ENCODE measurements at places on chromosomes 2 and 18.

DNA sequence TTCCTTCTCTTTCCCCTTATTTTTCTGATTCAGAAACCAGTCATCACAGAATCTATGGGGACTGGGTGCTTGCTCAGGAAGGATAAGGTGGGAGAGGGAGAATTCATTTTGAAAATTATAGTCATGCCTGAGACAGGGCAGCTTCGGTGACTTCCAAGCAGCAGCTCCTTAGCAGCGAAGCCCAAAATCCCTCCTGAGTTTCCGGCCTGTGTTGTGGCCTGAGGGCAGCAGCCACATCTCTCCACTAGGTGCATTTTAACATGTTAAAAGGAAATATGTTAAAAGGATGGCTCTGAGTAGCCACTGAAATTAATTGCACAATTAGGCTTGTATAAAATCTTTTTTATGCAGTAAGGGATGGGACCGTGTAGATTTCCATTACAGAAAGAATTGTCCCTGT, 207.0 kb upstream of the RAB12 start:
- no peak for DNase-seq

GRCh38 chr2:174059884-174060244, 94.7 kb upstream of the SP3 start:
- DNase-seq: no peak

DNA sequence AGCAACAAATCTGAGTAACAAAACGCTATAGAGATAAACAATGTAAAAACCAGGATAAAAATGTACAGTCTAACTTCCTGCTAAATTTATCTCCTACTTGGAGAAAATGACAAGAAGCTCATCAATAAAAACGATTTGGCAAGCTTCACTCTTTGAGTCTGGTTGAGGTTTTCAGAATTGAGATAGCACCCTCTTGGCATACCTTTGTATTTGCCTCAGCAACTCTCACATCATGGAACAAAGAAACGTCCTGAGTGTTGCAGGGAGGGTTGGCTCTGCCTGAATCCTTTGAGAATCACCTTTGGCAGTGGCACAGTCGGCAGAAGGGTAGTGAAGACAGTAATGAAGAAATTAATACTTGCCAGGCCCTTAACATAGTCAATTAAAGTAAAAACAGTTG, 430.6 kb downstream of the GRB14 start:
- no peak for DNase-seq

DNA sequence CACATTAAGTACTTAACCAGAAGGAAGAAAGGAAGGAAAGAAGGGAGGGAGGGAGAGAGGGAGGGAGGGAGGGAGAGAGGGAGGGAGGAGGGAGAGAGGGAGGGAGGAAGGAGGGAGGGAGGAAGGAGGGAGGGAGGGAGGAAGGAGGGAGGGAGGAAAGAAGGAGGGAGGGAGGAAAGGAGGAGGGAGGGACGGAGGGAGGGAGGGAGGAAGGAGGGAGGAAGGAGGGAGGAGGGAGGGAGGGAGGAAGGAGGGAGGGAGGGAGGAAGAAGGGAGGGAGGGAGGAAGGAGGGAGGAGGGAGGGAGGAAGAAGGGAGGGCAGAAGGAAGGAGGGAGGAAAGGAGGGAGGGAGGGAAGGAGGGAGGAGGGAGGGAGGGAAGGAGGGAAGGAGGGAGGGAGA, 363.3 kb downstream of the MBD2 start:
- no peak for DNase-seq

DNA sequence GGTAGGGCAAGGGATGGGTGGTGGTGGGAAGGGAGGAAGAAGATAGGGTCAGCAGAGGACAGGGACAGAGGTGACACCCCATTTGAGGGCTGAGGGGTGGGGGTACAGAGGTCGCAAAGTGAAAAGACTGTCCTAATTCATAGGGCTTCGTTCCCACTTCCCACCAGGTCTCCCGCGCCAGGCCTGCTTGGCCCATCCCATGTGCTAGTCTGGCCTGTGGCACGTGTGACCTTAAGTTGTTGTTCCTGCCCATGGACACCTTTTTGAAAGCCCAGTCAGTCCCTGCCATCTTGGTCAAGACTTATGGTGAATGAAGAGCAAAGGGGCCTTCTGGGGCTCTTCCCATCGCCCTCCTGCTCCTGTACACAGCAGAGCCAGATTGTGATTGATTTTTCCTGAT, 46.2 kb downstream of the TGOLN2 start:
- DNase-seq: no peak

DNA sequence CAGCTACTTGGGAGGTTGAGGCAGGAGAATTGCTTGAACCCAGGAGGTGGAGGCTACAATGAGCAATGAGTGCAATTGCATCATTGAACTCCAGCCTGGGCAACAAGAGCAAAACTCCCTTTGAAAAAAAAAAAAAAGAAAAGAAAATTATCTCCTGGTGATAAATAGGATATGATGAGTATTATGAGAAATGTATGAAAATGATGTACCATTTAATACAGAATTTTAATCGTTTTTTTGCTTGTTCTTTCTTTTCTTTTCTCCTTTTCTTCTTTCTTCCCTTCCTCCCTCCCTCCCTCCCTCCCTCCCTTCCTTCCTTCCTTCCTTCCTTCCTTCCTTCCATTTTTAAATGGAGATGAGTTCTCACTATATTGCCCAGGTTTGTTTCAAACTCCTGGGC, 40.4 kb downstream of the TTC27 start:
- DNase-seq: no peak

DNA sequence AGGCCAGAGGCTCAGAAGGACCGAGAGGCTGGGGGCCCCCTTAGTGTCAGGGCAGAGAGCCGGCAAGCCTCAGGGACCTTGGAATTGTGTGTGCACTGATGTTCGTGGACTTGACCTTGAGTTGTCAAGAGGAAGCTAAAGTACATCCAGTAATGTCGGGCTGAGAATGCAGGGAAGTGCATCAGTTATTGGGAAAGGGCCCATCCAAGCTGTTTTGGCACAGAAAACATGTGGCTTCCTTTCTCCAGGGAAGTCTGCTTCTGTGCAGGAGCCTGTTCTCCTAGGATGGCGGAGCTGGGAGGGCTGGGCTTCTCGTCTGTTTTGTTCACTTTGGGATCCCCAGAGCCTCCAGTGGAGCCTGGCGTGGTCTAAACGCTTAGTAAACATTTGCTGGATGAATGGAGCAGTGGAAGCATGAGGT, 23.7 kb downstream of the ATOH8 start:
- peak; percentile 53 for DNase-seq

GRCh38 chr18:8703781-8704301, 1.5 kb upstream of the MTCL1 start:
- no peak for DNase-seq

DNA sequence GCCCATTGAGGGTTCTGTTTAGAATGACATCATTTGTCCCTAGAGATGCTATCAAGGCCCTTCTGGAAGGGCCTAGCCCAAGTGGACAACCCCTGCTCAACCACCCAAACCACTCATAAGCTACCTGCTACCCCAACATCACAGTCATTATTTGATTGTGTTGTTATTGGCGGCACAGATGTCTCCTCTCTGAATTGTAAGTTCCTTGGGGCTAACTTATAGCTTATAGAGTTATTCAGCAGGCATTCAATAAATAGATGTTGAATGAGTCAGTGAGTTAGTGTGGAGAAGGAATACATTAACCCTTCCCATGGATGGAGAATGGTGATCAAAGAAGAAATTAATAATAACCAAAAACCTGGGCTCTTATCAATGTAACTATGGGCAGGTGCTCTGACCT, 80.0 kb downstream of the ACAA2 start:
- no peak for DNase-seq

- peak; percentile 72 for DNase-seq
These were observed at the start of gene VPS54 for GRCh38 chr2:64019083-64019974. Gene VPS54, minus strand, starts transcription at chr2:64019428. Its CDS starts 35,429 bp downstream, at chr2:63983999.

DNA sequence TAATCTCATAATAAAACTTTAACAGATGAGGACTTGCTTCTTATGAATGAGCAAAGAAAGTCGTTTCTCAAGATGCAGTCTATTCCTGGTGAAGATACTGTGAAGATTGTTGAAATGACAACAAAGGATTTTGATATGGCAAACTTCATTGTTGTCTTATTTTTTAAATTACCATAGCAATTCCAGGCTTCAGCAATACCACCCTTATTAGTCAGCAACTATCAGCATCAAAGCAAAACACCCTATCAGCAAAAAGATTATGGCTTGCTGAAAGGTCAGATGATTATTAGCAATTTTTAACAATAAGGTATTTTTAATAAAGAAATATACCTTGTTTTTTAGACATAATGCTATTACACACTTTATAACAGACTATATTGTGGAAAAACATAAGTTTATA, 88.3 kb downstream of the COL5A2 start:
- no peak for DNase-seq

DNA sequence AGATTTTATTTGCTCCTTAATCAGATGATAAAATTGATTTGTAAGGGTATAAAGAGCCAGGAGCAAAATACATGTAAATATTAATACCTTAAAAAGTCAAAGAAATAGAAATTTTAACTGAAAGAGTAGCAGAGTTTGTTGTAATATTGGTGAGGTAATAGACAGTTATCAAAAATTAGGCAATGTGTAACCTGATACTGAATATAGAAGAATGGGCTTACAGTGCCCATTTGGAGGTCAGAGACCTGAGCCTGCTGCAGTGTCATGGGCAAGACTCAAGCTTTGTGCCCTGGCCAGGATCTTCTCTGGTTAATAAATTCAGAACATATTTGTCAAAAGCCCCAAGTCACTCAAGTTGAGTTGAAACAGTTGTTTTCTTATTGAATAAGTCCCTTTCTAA, 29.7 kb upstream of the TMEM247 start:
- DNase-seq: no peak

DNA sequence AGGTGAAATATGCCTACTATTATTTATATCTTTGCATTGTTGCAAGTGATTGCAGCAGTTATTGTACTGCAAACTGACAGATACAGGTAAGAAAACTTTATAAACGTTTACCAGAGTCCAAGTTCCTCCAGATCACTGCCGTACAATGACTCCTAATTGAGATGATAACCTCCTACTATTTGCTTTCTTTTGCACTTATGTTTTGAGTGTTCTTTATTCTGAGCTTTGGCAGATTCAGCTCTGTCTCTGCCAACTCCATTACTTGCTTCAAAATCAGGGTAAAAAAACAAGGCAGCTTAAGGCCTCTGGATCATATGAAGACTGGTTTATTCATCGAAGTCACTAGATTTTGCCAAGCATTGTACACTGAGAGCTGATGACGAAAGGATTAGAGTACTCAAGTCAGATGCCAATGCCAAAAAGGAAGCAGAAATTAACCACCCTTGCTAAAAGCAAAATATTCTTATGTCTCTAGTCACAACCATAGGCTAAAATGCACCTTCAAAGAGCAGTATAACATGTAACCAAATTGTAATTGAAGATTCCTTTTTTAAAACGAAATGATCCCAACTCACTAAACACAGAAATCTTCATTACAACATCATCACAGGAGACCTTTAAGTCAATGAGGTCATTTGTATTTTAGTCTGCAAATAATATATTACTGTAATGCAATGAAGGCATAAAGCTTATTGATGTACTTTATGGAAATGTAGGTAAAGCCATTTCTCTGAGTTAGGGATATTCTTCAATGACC, 10.5 kb upstream of the IKZF2 start:
- no peak for DNase-seq

GRCh38 chr2:19738707-19739106, 163.1 kb downstream of the TTC32 start:
- DNase-seq: no peak

DNA sequence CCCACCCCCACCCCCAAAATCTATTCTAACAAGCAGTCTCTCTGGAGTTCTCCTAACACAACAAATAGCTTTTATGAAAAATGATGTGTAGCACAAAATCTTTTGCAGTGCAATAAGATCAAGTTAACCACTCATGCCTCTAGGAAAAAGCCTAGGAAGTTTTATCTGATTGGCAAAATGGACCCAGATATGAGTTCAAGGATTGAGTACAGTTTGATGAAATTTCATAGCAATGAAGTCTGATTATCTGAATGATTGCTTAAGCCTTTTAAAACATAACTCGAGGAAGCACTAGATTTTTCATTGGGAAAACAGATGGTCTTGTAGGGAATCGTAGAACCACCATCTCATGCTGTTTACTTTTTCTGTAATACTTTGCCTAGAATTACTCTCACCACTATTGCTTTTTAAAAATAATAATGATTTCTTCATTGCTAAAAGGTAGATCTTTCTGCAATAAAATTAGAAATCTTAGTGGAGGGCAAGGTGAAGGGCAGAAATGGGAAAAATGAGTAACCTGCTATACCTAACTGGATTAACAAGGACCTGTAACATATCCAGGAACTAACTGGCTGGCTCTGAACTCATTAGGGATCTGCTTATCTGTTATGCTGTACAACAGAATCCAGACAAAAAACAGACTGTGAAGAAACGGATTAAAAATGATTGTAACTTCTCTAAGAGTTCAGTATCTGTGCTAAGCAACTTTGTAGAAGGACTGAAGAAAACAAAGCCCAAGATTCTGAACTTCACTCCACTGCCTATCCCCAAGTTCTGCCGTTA, 73.7 kb upstream of the ETAA1 start:
- DNase-seq: no peak

GRCh38 chr2:222305516-222306392, 7.0 kb upstream of the PAX3 start:
- DNase-seq: peak; percentile 59

- DNase-seq: no peak
These were observed 147.2 kb downstream of the SMAD7 start for GRCh38 chr18:48803518-48803917.

- peak; percentile 43 for DNase-seq
These were observed 219.8 kb downstream of the DPP10 start for GRCh38 chr2:114661971-114662939.

DNA sequence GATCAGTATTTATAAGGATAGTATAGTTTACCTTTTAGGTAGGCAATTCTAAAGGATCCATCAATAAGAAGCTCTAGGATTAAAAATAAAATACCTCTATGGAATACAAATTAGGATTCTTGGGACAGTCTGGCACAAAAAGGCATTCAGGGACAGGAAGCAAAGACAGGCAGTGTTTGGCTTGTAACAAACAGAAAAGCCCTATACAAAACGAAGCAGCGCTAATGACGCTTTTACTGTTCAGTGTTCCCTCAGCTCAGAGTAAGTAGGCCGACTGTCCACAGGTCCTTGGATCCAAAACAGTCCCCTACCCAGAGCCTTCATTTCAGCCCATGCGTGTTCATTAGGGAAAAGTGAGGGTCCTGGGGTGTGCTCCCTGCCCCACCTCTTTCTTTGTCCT, 236.3 kb downstream of the AGPS start:
- no peak for DNase-seq

- no peak for DNase-seq
These were observed 287.2 kb downstream of the CDH19 start for GRCh38 chr18:66316701-66317100.
